ENCODE measurements at places on chromosomes 3 and 15.
A peak's percentile ranks its signal among the peaks of the same experiment; 100 is the strongest.

- DNase-seq, result no peak
These were observed 25.8 kb downstream of the TIMP4 start for GRCh38 chr3:12132881-12133280.

- no peak for DNase-seq
These were observed 61.6 kb downstream of the MEIS2 start for GRCh38 chr15:37038716-37039106.

GRCh38 chr15:101399431-101399830 is 90.1 kb downstream of the PCSK6 start:
- DNase-seq, result no peak

DNA sequence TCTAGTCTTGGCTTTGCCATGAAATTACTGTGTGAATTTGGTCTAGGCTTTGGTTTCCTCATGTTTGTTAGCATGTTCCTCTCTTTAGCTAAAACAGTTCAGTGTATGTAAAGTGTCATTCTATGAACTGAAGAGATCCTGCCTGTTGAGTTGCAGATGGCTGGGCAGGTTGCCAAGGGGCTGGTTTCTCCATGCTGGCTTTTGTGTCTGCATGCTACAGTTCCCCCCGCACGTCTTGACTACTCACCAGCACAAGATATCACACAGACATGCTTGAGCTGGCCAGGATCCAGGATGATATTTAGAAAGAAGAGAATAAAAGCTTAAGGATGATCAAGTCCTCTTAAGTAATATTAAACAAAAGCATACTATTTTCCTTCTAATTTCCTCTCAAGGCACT is 90.2 kb downstream of the CERS3 start:
- peak; percentile 2 for DNase-seq

- DNase-seq, result no peak
These were observed 534.4 kb downstream of the ZNF385D start for GRCh38 chr3:21216598-21216997.

- DNase-seq, result no peak
These were observed at the start of gene BNC1 for GRCh38 chr15:83284559-83285283. Gene BNC1 (minus strand): TSS chr15:83284664. CDS start chr15:83284628, 36 bp downstream.

DNA sequence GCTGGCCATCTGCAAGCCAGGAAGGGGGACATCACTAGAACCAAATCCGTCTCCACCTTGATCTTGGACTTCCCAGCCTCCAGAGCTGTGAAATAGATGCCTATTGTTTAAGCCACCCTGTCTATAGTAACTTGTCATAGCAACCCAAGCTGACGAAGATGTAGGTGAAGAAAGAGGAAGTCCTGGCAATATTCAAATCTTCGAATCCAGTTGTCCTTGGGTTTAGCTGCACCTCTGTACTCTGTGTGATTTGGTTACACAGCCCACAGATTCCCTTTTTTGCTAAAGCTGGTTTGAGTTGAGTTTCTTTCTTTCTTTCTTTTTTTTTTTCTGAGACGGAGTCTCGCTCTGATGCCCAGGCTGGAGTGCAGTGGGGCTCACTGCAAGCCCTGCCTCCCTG is 68.0 kb upstream of the XCR1 start:
- no peak for DNase-seq

GRCh38 chr3:12655701-12656100 is 8.2 kb downstream of the RAF1 start:
- no peak for DNase-seq

DNA sequence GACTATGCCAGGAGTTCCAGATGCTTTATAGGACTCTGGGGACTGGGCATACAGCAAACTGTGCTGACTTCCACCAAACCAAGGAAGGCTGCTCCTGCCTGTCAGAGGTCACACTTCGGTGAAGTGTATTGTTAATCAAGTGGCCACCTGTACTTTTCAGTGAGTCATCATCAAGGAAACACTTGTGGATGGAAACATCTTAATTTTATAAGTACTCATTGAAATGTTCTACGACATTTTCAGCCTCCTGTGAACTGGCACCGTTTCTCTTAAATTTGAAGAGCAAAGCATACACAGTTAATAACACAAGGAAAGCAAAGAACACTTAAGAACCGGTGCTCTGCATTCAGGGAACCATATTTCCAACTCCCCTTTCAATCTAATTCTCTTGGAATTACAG is 801.7 kb upstream of the DPPA4 start:
- DNase-seq, result no peak

- DNase-seq, result no peak
These were observed 1049.0 kb upstream of the NR2F2 start for GRCh38 chr15:95281470-95281869.

GRCh38 chr15:59169251-59169708 is 37.4 kb upstream of the LDHAL6B start:
- DNase-seq, result no peak

DNA sequence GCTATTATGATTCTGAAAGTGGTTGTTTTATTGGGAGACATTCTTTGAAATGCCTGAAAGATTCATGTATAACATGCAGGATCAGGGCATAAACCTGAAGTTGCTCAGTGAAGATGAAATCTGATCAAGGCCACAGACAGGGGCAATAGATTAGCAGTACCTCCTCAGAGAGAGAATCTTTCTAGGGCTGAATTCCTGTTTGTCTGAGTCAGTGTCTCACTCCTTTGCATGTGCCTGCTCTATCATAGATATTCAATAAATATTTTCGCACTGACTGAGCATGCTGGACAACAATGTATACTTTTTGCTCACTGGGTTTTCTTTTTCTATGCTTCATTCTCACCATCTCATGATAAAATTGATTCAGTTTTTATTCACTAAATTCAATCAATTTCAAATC is 49.8 kb upstream of the PFN2 start:
- no peak for DNase-seq

GRCh38 chr3:37968813-37969595 is 21.6 kb upstream of the VILL start:
- DNase-seq, result no peak

DNA sequence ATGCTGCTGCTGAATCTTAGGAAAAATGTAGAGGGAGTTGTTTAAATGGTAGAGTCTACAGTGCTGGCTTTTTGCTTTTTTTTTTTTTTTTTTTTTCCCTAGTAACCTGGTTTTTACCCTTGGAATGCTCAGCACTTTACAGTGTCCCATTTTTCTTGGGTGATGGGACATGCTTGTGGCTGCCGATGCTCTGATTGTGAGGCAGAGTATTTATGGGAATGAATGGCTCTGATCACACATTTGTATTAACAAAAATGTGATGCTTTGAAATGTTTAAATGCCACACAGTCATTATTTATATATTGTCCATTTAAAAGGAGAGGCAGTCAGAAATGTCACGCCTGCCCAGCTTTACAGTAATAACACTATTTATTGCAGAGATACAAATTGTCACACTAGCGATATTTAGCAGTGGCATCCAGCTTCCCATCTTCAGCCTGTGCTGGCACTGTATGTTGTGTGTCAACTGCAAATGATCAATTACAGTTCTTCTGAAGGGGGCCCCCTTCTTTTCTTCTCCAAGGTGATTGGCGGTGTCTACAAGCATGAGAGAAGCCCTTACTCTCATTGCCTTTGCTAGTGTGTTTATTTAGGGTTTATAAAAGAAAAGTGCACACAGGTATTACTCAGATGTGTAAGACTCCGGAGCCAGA is 30.9 kb upstream of the IGF1R start:
- no peak for DNase-seq

DNA sequence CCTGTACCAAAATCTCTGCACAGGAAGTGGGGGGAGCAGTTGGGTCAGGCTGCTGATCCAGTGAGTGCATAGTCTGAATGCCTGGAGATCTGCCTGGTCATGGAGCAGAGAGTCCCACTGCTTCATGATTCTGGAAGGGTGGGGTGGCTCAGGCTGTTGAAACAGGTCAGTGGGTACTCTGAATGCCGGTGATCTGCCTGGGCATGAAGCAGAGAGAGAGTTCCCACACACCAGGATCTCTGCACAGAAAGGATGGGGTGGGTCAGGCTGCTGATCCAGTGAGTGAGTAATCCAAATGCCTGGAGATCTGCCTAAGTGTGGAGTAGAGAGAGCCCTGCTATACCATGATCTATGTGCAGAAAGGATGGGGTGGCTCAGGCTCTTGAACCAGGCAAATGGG is 16.1 kb upstream of the GCSAM start:
- no peak for DNase-seq

DNA sequence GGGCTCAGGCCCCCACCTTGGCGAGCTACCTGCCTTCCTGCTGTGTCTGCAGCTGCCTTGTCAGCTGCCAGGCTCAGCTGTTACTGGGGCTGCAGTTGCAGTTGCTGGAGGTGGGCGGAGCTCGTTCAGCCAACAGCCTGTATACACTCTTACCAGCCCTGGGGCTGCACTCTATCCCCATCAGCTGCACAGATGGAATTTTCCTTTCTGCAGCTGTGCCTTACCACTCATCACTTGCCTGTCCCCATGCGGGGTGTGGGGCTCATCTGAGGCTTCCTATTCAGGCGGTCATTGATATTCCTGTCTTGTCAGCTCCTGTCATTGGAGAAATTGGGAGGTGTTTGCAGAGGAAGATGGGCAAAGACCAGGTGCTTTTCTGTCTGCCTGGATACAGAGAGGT is 9.1 kb upstream of the SYN2 start:
- DNase-seq, result no peak

DNA sequence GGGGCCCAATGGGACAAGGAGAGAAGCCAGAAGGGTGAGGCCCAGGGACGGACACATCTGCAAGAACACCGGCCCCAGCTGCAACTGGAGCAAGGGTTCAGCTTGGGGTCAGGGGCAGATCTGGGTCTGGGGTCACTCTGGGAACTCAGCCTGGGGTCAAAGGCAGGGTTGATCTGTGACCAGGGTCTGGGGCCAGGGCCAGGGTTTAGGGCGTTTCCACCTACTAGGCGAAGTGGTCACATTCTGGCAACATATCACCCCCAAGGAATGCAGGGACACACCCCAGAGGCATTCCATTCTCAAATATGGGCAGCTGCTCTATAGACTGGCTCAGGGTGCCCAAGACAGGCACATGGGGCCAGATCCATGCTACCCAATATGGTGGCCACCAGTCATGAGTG is 9.0 kb downstream of the UROC1 start:
- DNase-seq, result no peak

- no peak for DNase-seq
These were observed 42.9 kb upstream of the CTSH start for GRCh38 chr15:78987556-78988360.

- no peak for DNase-seq
These were observed 4.6 kb downstream of the ANXA2 start for GRCh38 chr15:60392986-60393790.

DNA sequence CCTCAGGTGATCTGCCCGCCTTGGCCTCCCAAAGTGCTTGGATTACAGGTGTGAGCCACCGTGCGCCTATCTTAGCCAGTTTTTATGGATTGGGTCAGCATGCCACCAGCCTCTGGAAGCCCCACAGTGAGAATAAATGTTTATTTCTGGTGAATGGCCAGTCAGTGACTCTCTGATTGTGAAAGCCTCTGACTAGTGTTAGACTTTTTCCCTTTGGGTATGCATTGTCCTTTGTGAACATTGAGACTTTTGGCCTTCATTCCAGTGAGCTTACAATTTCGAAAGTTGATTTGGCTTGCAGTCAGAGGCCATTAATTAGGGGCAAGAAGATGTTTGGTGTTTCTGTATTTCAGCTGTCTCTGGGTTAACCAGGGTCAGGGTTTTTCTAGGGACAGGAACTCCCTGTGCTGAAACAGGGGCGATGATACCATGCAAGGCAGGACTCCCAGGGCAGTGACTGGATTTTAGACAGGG is 274.5 kb upstream of the C2CD4B start:
- no peak for DNase-seq

DNA sequence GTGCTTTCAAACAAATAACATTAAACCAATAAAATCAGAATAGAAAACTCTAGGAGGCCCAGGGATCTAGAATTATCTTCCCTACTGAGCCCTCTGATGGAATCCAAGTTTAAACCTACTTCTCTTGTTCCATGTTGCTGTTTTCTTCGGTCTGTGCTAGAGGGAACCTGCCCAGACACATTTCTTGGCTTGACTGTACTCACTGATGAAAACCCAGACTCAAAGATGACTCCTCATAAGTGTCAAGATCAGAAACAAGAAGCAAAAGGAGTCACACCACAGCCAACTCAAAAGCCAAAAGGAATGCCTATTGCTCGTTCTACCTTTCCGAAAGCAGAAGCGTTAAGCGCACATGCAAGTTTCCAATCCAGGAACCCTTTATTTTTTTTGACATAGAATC is 31.6 kb downstream of the SCAP start:
- DNase-seq, result no peak

- no peak for DNase-seq
These were observed 44.5 kb upstream of the RAD51 start for GRCh38 chr15:40650479-40650878.

DNA sequence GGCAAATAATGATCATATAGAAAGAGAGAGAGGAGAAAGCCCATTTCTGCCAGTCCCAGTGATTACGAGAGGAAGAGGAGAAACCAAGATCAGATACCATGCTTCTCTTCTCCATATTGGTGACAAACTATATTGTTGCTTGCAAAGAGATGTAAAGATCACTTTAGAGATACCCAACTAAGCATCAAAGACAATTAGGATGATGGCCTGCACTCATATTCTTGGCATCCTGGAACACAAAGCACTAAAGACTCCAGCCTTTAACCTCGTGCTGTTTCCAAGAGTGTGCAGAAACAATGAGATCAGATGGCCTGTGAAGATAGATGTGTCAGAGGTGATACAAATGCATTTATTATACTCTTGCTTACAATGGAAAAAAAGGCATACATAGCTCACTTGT is 170.7 kb upstream of the TP63 start:
- no peak for DNase-seq

- DNase-seq, result no peak
These were observed 81.7 kb downstream of the LRTM1 start for GRCh38 chr3:54846119-54846518.

GRCh38 chr3:194976049-194976451 is 290.4 kb downstream of the FAM43A start:
- DNase-seq, result no peak

GRCh38 chr3:70272798-70273197 is 39.6 kb downstream of the MDFIC2 start:
- no peak for DNase-seq

GRCh38 chr15:78679089-78679511 is 38.1 kb upstream of the CHRNB4 start:
- no peak for DNase-seq

- DNase-seq, result no peak
These were observed 13.9 kb downstream of the ROBO2 start for GRCh38 chr3:77053795-77054194.

All from stimulated activated CD4-positive, alpha-beta T cell treated with anti-CD3 and anti-CD28 coated beads, Interleukin-1b, Interleukin-23, amount 100 ng/mL, for 1 hour (primary cell).